ENCODE measurements at places on chromosomes 2 and 18.
A peak's percentile ranks its signal among the peaks of the same experiment; 100 is the strongest.

DNA sequence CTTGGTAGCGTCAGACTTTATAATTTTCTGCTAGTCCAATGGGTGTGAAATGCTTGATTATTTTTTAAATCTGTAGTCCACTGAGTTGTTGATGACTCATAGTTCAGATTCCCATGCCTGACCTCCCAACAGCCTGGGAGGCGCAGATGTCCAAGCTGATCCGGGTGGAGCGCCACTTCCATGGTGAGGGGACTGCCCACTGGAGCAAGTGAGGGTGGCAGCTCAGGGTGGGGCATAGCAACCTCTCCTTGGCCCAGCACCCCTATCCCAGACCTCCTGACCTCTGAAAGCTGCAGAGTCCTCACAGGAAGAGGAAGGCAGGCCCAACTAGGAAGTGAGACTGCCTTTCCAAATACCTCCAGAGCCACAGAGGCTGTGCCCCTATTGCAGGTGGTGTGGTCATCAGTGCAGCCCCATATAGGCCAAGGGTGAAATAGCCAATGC is 4.4 kb downstream of the MAL start:
- DNase-seq = no peak

GRCh38 chr2:151781642-151782041 is 46.6 kb downstream of the ARL5A start:
- no peak for DNase-seq

DNA sequence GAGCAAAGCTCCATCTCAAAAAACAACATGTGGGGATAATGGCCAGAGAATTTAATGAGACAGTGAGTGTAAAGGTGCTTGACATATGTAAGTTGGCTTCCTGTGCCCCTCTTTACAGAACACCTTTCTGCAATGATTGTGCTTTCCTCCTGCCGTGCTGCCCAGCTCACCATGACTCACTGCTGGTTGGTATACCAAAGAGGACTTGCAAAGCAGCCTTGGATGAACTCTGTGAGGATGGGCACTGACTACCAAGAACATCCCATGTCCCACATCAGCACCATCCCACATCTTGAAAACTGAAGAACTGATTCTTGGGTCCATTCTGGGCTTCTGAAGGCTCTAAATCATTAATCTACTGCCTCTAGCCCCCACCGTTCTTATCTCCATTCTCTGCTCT is 52.2 kb downstream of the NGEF start:
- no peak for DNase-seq

DNA sequence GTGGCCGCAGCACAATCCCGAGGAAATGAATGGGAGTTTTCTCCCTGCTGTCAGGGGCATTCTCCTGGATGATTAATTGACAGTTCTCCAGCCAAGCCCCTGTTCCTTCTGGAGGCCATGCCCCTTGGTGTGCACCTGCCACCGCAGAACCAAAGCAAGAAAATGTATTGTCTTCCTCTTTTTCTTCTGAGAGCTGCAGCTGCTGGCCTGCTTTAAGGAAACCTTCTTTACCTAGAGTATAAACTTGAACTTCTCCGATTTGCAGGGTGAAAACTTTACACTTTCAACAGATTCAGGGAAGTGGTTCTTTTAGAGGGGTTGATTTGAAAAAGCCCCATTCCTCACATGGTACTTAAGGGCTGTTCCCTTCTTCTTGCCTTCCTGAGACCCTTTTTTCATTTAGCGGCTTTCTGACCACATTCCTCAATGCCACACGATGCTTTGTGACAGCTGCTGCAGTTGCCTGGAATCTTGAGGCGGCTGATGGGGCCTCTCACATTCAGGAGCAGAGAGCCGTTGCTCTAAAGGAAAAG is 402.8 kb downstream of the TXNL1 start:
- no peak for DNase-seq

DNA sequence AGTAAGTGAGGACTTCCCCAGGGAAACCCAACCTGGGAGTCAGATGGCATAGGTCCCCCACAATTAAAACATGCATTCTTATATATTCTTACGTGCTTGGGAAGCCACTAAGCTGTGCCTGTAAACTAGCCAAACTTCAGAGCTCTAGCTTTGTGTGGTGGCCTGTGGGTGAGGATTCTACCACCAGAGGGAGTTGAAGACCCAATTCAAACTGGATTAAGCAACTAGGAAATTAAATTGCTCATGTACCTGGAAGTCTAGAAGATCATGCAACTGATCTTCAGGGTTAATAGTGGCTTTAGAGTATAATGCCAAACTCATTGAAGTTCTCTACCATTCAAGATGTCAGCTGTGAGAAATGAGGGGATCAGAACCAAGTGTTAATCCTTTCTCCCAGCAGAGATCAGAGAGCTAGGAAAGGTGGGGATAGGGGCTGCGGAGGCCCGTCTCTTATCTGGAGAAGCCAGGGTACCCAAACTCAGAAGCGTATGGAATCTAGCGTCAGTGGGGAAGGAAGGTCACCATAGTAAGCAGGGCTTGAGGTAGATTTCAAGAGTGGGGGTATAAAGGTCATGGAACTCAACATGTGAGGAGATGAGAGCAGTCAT is 53.2 kb upstream of the CCDC85A start:
- peak; percentile 81 for DNase-seq

- no peak for DNase-seq
Measured at GRCh38 chr2:317501-318424, 29.9 kb upstream of the ALKAL2 start.

DNA sequence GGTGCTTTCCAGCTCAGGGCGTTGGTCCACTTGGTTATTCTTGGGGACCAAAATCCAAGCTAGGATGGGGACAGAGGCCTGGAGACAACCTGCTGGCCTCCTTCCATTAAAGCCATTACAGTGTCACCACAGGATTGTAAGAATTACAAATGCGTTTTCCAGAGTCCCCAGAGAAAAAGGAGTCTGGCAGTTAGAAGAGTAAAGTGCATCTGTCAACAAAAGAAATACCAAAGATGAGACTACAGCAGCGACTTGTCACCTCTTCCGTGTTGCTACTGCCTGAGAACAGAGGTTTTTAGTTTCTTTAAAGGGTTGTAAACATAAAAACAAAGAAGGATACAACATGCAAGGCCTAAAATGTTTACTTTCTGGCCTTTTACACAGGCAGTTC is 235.7 kb downstream of the AGAP1 start:
- DNase-seq = no peak
